ENCODE measurements at places on chromosomes 1 and 21. TPM values are rescaled to one million over a fixed set of nuclear protein-coding genes. Genes with fewer than 3 reads are reported as not detected.

DNA sequence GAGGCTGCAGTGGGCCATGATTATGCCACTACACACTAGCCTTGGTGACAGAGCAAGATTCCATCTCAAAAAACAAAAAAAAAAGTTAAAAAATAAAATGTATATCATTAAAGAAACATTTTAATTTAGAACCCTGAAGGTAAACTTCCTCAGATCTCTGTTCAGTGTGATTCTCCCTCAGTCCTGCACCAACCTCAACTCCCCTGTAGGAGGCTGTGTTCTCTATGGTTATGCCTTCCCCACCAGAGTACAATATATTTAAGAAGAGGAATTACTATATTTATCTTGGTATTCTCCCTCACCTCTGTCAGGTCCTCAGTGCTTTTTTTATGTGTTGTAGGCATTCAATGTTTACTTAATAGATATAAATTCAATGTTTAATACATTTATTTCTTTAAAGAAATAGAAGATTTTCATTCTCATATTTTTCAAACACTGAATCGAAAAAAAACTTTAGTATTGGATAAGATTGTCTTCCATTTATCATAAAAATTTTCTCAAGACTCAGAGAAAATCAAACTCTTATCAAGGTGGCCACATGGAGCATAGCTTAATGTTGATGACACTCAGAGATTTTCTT is 4.8 kb upstream of the LRRC8B start:
- no peak for DNase-seq

DNA sequence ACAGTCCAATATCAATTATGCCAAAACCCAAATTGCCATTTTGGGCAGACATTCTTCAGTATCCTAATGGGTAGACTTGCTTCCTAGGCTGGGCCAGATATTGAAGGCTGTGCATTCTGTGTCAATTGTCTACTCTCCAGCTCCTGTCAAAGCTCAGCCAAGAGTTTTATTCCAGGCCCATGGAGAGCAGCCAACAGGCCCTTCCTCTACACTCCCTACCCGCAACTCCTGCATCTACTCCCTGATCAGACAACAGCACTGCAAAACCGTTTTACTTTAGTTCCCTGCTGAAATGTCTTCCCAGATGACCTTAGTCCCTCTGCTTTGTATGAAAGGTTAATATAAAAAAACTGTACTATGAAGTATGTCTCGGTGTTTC is 6.6 kb upstream of the ADORA3 start:
- DNase-seq: no peak

Gene PLA2G2F
- not detected for total RNA-seq

DNA sequence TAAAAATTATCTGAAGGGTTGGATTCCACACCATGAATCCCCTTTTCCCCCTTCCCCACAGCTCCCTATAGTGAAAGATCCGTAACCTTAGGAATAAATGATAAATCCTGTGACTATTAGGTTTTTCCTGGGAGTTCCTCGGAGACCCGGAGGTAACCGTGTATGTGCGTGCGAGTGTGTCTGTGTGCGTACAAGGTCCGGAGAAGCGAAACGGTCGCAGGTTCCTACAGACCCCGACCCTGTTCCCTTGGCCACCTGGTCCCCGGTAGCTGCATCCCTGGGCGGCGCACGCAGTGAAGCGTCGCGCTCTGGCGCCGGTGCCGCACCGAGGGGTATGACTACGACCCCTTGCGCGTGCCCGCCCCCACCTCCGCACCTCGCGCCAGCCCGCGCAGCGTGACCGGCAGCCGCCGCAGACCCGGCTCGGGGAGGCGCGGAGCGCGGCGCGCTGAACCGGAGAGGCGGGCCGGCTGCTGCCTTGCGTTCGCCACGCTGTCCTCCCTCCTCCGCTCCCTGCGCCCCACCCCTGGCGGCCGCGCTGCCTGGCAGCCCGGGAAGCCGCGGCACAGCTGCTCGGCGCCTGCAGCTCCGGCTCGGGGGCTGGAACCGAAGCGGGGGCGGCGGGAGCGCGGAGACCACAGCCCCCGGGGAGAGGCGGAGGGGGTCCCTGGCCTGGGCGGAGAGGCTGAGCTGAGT is at the start of gene AK5:
Gene AK5, plus strand, starts transcription at position 529 of the 696 bp plus-strand sequence. CDS start 295 bp downstream, outside the sequence.
- no peak for DNase-seq
